ENCODE measurements at places on chromosomes 7 and 10. TPM values are rescaled to one million over a fixed set of nuclear protein-coding genes. Genes with fewer than 3 reads are reported as not detected.
A peak's percentile ranks its signal among the peaks of the same experiment; 100 is the strongest.

Gene GFRA1
- total RNA-seq, result 1.4 TPM

GRCh38 chr7:71286336-71286735 lies 154.4 kb downstream of the GALNT17 start:
- H3K4me3 ChIP-seq, result no peak overlapping the region
- H3K27ac ChIP-seq, result peak overlapping the region; percentile 34
- no peaks in the 10 kb centered on the region for H3K27me3 ChIP-seq
- H3K36me3 ChIP-seq, result no peaks in the 10 kb centered on the region
- DNase-seq, result no peak
- H3K4me1 ChIP-seq, result no peaks in the 10 kb centered on the region

DNA sequence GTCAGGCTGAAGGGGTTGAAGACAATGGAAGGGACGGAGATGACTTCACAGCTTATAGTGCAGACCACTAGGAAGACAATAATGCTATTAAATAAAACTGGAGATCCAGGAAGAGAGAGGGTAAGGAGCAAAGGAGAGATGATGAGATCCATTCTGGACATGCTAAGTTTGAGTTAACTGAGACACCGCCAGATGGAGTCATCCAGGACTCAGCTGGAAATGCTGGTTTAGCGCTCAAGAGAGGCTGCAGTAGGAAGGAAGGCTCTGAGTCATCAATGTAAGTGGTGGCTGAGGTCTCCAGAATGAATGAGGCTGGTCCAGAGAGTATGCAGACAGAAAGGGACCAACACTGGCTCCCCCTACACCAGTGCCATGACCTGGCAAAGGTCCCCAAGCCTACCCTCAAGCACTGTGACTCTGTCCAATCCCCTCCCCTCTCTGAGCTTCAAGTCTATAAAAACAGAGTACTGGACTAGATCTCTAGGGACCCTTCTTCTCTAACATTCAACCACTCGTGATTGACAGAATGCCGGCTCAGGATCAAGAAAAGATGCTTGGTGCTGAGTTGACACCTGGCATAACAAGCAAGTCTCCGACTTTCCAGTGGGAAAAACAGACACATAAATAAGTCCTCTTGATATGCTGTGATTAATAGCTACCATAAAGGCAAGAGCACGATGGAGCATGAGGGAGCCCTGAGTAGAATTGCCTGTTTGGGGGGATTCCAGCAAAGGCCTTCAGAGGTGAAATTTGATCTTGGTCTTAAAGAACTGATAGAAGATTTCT lies 8.9 kb downstream of the GFRA1 start:
- H3K4me3 ChIP-seq, result no peak overlapping the region
- no peak for DNase-seq
- H3K4me1 ChIP-seq, result no peaks in the 10 kb centered on the region
- no peak overlapping the region for H3K27ac ChIP-seq

DNA sequence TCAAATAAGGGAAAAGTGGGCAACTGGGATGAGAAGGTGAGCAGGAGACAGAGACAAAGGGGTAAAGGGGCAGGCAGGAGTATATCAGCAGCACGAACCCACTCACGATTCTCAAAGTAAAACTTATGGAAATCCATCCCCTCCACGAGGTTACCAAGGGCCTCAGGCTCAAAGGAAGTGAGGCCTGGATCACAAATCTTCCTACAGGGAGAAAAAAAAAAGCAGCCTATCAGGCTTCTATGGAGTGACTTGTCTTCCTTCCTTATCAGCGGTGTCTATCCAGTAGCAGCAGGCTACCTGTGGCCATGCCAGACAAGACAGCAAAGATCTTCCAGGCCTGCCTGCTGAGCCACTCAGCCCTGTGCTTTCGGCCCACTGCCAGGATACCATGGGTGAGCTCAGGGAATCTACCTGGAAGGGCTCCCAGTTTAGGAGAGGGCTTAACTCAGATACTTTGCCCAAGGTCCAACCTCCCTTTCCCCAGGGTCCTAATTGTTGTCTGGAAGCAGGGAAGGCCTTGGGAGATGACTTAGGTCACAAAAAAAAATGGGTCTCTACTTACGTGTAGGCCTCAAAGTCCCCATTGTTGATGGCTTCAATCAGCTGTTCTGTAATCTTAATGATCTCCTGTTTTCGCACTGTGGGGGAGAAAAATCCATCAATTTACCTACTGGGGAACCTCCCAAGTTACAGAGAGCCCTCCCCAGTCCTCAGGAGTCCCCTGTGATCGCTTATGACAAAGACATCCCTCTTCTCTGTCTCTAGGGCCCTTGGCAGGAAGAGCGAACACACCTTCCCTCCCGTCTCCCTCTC lies 5.7 kb upstream of the NDST2 start:
- H3K4me3 ChIP-seq, result no peak overlapping the region
- peaks cover 37% of the 10 kb centered on the region for H3K36me3 ChIP-seq
- no peaks in the 10 kb centered on the region for H3K27me3 ChIP-seq
- no peak for DNase-seq
- peak overlapping the region; percentile 46 for H3K27ac ChIP-seq

DNA sequence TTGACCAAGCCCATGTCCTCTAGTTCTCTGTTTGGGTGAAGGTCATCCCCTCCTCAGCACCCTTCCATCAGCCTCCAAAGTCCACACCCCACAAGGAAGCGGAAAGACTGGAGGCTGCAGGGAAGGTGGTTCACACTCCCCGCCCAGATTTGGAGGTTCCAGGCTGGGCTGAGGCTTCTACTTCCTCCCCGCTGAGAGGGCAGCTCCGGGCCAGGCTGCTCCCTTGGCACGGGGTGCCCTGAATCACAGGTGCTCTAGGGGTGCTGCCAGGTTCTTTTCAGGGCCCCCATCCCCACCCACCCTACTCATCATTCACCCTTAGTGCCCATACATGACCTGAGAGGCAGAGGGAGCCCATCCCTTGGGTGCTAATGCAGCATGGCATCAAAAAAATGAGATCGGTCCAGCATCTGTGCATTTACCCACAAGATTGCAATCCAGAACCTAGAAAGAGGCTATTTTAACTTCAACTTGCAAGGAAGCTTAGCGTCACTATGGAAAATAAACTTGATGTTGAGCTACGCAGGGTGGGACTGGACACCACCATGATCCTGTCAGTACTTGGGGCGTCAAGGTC lies 47.3 kb upstream of the ZMIZ1 start:
- H3K27ac ChIP-seq, result no peak overlapping the region
- no peaks in the 10 kb centered on the region for H3K36me3 ChIP-seq
- no peak for DNase-seq

Gene PKD2L1
- total RNA-seq, result 1.5 TPM

Gene TMEM184A
- 7.8 TPM for total RNA-seq

DNA sequence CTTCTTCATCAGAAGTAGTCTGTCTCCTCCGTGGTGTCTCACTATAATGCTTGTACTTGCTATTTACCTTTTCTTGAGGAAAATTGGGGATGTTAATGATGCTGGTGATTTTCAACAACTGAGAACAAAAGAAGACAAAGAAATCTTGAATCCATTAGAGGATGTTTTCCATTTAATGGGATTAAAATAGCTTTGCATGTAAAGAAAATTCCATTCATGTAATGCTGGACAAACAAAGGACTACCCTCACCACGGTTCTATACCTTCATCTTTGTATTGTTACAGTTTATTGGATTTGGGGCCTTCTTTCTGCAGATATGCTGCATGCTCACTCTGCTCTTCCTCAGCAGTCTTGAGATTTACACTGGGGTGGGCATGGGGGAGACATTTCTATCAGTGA lies 128.4 kb downstream of the WNT2 start:
- no peaks in the 10 kb centered on the region for H3K4me1 ChIP-seq
- no peak for DNase-seq
- no peak overlapping the region for H3K4me3 ChIP-seq
- H3K36me3 ChIP-seq, result peaks cover 19% of the 10 kb centered on the region
- H3K27ac ChIP-seq, result no peak overlapping the region
- H3K27me3 ChIP-seq, result no peaks in the 10 kb centered on the region

Gene DYDC2
- total RNA-seq, result 13.7 TPM

DNA sequence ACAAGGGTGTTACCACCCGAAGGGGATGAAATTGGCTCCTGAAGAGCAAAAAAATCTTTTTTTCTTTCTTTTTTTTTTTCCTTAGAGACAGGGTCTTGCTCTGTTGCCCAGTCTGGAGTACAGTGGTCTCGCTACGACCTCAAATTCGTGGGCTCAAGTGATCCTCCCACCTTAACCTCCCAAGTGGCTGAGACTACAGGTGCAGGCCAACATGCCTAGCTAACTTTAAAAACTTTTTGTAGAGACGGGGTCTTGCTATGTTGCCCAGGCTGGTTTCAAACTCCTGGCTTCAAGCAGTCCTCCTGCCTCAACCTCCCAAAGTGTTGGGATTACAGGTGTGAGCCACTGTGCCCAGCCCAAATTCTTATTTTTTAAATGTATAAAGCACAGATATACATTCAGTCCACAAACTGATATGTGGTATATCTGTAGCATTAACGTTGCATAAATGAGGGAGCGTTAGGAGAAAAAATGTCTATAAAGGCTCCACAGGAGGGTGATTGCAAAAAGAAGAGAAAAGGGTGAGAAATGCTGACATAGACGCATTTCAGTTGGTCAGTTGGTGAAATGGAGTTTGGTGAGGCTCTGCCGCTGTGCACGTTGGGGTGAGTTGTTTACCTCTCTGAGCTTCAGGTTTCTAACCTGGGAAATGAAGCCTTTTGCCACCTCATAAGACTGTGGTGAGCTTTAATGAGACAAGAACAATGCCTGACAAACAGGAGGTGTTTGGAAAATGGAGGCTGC lies 100.7 kb upstream of the PODXL start:
- DNase-seq, result no peak

- DNase-seq, result peak; percentile 12
- no peaks in the 10 kb centered on the region for H3K36me3 ChIP-seq
- H3K4me1 ChIP-seq, result peaks cover 5% of the 10 kb centered on the region
- no peak overlapping the region for H3K27ac ChIP-seq
Measured at GRCh38 chr10:132607491-132607890, 69.9 kb downstream of the INPP5A start.

GRCh38 chr10:92689663-92690210 lies at the start of gene HHEX:
Gene HHEX, plus strand, starts transcription at chr10:92689955. Its CDS starts 32 bp downstream, at chr10:92689987.
- H3K27me3 ChIP-seq, result no peaks in the 10 kb centered on the region
- H3K27ac ChIP-seq, result peak within 1 kb of the TSS; percentile 90
- peak; percentile 93 for DNase-seq
- peak within 1 kb of the TSS; percentile 89 for H3K4me3 ChIP-seq

DNA sequence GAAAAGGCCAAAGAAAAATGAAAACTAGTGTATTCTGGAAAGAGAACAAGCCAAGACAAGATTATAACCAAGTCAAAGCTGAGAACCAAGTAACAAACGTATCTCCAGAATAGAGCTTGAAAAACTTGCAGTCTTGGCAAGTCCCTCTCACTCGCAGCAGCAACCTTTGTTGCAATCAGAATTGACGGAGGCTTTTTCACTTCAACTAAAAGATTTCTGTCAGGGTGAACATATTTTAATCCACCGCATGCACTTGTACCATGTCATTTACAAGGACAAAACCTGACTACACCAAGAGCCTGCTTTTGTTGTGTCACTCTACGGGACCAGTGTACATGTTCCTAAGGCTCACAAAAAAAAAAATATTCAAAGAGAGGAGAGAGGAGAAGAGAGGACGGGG lies 122.0 kb downstream of the CHCHD3 start:
- no peak overlapping the region for H3K4me3 ChIP-seq
- no peaks in the 10 kb centered on the region for H3K27me3 ChIP-seq
- H3K27ac ChIP-seq, result no peak overlapping the region
- no peaks in the 10 kb centered on the region for H3K4me1 ChIP-seq
- H3K36me3 ChIP-seq, result no peaks in the 10 kb centered on the region
- DNase-seq, result no peak

Gene SUV39H2
- 3.3 TPM for total RNA-seq

GRCh38 chr10:89633484-89633883 lies 11.6 kb downstream of the PANK1 start:
- H3K27me3 ChIP-seq, result no peaks in the 10 kb centered on the region
- DNase-seq, result no peak
- H3K27ac ChIP-seq, result no peak overlapping the region
- H3K36me3 ChIP-seq, result no peaks in the 10 kb centered on the region
- no peaks in the 10 kb centered on the region for H3K4me1 ChIP-seq
- H3K4me3 ChIP-seq, result no peak overlapping the region

- no peak overlapping the region for H3K4me3 ChIP-seq
- H3K27ac ChIP-seq, result peak overlapping the region; percentile 90
- H3K27me3 ChIP-seq, result no peaks in the 10 kb centered on the region
Measured at GRCh38 chr10:93458821-93459257, 23.3 kb downstream of the MYOF start.

- no peaks in the 10 kb centered on the region for H3K27me3 ChIP-seq
- no peaks in the 10 kb centered on the region for H3K4me1 ChIP-seq
- H3K4me3 ChIP-seq, result no peak overlapping the region
- H3K27ac ChIP-seq, result no peak overlapping the region
- DNase-seq, result no peak
- H3K36me3 ChIP-seq, result no peaks in the 10 kb centered on the region
Measured at GRCh38 chr7:41837916-41838315, 135.0 kb upstream of the INHBA start.

GRCh38 chr7:137890449-137890921 lies 43.7 kb upstream of the DGKI start:
- H3K27ac ChIP-seq, result no peak overlapping the region
- no peaks in the 10 kb centered on the region for H3K4me1 ChIP-seq
- no peak overlapping the region for H3K4me3 ChIP-seq
- no peaks in the 10 kb centered on the region for H3K27me3 ChIP-seq
- DNase-seq, result no peak

DNA sequence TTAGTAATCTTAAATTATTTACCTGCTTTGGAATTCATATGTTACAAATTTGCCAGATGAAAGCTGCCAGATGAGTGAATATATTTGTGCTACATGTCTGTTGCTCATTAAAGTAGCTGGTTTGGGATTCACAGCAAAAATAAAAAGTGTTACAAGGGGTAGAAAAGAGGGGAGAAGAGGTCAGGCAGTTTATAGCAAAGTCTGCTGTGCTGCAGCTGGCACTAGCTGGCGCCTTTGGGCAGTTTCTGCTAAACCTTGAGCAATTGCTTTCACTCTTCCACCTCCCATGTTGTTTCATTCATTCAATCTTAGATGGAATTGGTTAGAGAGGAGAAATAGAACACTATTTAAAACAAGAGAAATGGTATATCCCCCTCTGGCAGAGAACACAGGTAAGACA lies 404.1 kb upstream of the LRGUK start:
- H3K27ac ChIP-seq, result no peak overlapping the region
- H3K4me3 ChIP-seq, result no peak overlapping the region
- H3K4me1 ChIP-seq, result no peaks in the 10 kb centered on the region
- no peak for DNase-seq
- H3K27me3 ChIP-seq, result no peaks in the 10 kb centered on the region
- H3K36me3 ChIP-seq, result no peaks in the 10 kb centered on the region

GRCh38 chr7:2299131-2299829 lies 15.0 kb downstream of the SNX8 start:
- H3K4me1 ChIP-seq, result peaks cover 12% of the 10 kb centered on the region
- H3K36me3 ChIP-seq, result no peaks in the 10 kb centered on the region
- no peak for DNase-seq

- no peak overlapping the region for H3K4me3 ChIP-seq
- H3K27ac ChIP-seq, result no peak overlapping the region
- H3K27me3 ChIP-seq, result no peaks in the 10 kb centered on the region
- no peaks in the 10 kb centered on the region for H3K4me1 ChIP-seq
Measured at GRCh38 chr10:69202332-69202731, 17.8 kb upstream of the HKDC1 start.

GRCh38 chr10:3781468-3782145 lies 3.4 kb downstream of the KLF6 start:
- H3K27ac ChIP-seq, result peak overlapping the region; percentile 100
- no peaks in the 10 kb centered on the region for H3K27me3 ChIP-seq
- peaks cover 45% of the 10 kb centered on the region for H3K36me3 ChIP-seq
- DNase-seq, result peak; percentile 76
- peak overlapping the region; percentile 88 for H3K4me3 ChIP-seq
- peaks cover 59% of the 10 kb centered on the region for H3K4me1 ChIP-seq

- peaks cover 6% of the 10 kb centered on the region for H3K36me3 ChIP-seq
- no peak overlapping the region for H3K4me3 ChIP-seq
- no peak overlapping the region for H3K27ac ChIP-seq
- H3K4me1 ChIP-seq, result no peaks in the 10 kb centered on the region
Measured at GRCh38 chr7:28813243-28813962, 144.7 kb downstream of the TRIL start.

Measured in upper lobe of left lung (tissue), 6 donors.